ENCODE measurements at places on chromosomes 6 and 20. TPM values are rescaled to one million over a fixed set of nuclear protein-coding genes. Genes with fewer than 3 reads are reported as not detected.

SGK2 gene
- 2.9 TPM for total RNA-seq

HAO1 gene
- total RNA-seq = not detected

LY6G6F gene
- not detected for total RNA-seq

ULBP1 gene
- total RNA-seq = 0.48 TPM

PHACTR3 gene
- total RNA-seq = not detected

OSTM1 gene
- total RNA-seq = 10.1 TPM

CYP24A1 gene
- total RNA-seq = 0.08 TPM

TMEM170B gene
- 0.69 TPM for total RNA-seq

ANKRD66 gene
- not detected for total RNA-seq

- peak; percentile 93 for ATAC-seq
Measured at GRCh38 chr6:157527471-157527907, 146.5 kb downstream of the ZDHHC14 start.

DNA sequence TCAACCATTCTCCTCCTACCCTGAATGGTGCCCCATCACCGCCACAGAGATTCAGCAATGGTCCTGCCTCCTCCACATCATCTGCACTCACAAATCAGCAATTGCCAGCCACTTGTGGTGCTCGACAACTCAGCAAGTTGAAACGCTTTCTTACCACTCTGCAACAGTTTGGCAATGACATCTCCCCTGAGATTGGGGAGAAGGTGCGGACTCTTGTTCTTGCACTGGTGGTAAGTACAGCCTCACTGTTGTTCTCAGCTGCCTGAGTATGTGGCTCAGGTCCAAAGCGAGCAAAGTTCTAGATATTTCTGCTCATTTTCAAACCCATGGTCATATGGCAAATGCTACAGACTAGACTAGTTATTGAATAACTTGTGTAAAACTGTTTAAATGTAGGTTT is 51.0 kb upstream of the C20orf144 start:
- ATAC-seq = no peak

- ATAC-seq = no peak
Measured at GRCh38 chr6:100891079-100891478, 9.9 kb upstream of the ASCC3 start.

DNA sequence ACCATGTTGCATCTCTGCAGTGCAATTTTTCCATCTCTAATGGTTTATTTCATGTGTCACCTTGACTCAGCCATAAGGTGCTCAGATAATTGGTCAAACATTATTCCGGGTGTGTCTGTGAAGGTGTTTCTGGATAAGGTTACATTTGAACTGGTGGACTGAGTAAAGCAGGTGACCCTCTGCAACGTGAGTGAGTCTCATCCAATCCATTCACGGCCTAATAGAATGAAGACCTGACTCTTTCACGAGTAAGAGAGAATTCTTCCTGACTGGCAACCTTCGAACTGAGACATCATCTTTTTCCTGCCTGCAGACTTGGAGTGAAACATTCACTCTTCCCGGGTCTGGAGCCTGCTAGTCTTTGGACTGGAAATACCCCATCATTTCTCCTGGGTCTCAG is 77.1 kb upstream of the SLC22A23 start:
- no peak for ATAC-seq

DNA sequence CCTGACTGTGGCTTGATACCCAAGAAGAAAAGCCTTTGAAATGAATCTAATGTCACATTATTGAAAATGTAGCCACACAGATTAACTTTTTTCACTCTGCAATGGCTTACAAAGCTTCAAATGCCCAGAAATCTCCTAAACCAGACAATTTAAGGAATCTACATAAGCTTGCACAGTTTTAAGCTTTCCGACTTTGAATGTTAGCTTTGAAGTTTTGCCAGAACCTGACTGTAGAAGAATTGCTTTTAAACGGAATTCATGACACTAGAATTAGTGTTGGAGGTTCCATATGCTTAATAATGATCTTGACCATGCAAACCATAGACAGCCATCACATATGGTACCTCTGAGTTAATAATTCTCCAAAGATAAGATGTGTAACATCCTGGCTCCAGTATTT is 798.5 kb upstream of the EPHA7 start:
- ATAC-seq = no peak

DNA sequence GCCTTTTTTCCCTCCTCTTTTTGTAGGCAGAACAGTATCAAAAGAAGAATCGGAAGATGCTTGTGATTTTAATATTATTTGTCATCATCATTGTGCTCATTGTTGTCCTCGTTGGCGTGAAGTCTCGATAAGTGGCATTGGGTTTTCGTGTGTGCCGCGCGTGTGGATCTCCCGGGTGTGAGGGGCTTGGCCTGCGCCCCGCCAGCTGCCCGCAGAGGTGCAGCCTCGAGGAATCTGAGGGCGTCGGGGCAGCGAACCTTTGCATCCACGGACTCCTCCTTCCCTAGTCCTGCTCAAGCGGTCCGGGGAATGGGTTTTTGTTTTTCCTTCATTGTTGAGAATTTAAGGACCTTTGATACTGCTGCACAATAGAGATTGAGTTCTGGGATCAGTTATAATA is 16.4 kb upstream of the NPEPL1 start:
- no peak for ATAC-seq

DNA sequence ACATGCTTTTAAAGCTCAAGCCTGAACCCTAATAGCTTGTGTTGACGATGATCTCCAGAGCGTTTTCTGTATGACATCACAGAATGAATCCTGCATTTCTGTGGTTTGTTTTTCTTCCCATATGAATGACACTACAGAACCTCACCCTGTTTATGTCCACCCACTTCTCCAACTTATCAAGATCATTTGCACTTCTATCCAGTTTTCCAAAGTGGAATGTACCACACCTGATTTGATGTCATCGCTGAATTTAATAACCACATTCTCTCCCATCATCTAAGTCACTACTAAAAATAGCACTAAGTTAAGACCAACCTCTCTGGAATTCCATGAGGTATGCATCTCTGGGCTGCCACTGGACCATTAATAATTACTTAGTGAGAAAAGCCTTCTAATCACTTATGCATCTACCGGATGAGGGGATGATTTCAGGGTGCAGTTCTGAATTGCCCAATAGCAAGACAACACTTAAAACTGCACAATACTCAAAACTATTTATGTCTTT is 33.3 kb upstream of the CITED2 start:
- no peak for ATAC-seq

DNA sequence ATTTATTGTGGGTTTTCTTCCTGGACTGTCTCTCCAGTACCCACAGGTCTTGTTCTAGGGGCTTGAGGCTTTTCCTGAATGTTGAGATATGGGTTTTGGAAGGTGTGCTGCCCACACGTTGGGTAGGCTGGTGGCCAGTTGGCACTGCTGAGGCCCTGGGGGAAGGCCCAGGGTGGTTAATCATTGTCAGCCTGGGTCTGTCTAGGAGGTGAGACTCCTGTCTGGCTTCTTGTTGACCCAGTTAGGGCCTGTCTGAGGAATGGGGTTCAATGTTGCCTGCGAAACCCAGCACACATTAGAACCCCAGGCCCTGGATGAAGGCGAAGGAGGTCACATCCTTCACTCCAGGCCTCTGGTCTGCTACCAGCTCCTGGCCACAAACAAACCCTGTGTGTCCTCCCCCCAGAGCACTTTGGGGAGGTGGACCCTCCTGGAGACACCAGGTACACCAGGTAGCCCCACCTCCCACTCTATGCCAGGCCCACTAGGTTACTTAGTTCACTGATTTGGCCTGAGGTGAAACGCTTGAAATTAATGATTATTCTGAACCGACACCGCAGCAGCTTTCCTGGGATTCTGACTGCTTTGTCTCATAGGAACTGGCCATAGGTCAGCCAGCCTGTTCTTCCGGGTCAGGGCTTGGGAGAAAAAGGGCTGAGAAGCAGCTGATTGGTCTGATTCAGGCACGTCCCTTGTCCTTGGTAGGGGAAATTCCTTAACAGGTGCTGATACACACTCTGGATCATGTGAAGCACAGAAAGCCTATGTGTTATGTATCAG is 15.2 kb downstream of the DNMT3B start:
- ATAC-seq = no peak

- ATAC-seq = no peak
Measured at GRCh38 chr20:57241363-57241991, 25.0 kb downstream of the BMP7 start.

DNA sequence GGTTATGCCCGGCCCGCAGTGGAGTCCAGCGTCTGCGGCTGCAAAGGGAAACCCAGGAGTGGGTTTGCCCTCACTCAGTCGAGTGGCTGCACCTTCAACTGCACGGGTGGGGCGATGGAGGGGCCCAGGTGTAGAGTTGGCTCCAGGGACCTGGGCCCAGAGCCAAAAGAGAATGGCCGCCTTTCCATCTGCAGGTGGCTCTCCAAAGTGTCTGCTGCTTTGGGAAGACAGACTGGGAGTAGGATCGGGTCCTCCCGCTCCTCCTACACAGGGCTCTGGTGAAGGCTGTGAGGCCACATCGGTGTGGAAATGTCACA is 80.1 kb downstream of the PTPN1 start:
- no peak for ATAC-seq

DNA sequence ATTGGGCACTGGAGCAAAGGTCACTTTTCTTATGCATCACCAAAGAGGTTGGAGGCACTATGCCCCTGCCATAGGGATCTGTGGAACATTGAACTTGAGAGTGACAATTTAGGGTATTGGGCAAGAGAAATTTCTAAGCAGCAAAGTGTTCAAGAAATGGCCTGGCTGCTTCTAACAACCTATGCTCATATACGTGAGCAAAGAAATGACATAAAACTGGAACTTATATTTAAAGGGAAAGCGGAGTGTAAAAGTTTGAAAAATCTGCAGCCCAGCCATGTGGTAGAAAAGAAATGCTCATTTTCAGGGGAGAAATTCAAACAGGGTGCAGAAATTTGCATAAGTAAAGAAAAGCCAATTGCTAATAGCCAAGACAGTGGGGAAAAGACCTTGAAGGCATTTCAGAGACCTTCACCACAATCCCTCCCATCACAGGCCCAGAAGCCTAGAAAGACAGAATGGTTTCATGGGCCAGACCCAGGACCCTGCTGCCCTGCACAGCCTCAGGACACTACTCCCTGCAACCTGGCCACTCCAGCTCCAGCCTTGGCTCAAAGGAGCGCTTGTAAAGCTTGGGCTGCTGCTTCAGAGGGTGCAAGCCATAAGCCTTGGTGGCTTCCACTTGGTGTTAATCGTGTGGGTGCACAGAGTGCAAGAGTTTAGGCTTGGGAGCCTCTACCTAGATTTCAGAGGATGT is 24.4 kb downstream of the NCR2 start:
- ATAC-seq = no peak

DNA sequence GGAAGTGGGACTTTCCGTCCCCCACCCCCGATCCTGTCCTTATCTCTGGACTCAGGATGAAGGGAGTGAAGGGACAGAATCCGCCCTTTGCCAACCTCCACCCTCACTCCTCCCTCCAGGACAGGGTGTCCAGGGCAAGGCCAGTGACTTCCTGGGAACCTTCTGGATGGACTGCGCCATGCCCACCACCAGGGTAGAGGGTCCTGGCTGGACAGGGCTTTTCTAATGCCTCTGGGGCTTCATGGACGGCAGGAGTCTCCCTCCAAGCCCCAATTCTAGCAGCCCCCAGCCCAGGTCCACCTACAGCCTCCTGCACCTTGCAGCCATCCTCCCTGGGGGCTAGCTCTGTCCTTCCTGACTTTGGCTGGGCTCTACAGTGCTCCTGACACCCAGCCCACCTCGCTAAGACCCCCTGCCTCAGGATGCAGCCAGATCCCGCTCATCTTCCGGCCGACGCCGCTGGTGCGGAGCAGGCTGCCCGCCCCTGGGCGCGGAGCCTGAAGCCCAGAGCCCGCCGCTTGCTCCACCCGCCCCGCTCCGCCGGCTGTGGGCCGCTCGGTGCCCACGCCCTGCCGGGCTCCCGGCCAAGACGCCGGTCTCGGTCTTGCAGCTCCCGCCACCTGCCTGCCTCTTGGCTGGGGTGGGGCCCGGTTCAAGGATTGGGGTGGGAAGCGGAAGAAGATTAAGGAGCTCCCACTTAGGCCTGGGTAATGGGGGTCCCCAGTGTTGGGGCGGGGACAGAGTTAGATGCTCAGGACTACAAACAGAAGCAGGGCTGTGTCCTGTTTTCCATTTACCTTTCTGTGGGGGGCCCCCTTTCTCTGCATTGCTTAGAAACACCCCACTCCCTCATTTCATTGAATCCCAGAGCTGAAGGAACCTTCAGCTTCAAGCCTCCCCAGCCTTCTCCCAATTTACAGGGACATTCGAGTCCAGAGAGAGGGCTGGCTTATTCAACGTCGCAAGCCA is 72.8 kb downstream of the MDGA1 start:
- peak; percentile 23 for ATAC-seq

- no peak for ATAC-seq
Measured at GRCh38 chr6:159831373-159831679, 31.2 kb downstream of the PNLDC1 start.

GRCh38 chr6:157840776-157841175 is 17.7 kb downstream of the SNX9 start:
- ATAC-seq = no peak

DNA sequence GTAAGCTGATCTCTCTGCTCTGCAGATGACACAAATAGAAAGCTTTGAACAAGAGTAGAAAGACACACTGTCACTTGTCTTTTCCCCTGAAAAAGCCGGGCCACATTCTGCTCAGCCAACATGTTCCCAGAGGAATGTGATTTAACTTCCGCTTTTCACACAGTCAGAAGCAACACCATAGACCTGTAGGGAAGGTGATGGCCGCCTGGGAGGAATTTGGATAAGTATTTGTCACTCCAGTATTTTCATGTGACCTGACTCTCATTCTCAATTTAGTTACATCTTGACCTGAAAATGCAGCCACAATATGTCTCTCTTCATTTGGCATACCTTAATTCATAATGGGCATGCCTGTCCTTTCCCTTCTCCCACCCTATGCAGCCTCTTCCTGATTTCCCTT is 2.0 kb upstream of the GRM1 start:
- no peak for ATAC-seq

GRCh38 chr6:94300424-94301144 is 881.2 kb upstream of the EPHA7 start:
- no peak for ATAC-seq

DNA sequence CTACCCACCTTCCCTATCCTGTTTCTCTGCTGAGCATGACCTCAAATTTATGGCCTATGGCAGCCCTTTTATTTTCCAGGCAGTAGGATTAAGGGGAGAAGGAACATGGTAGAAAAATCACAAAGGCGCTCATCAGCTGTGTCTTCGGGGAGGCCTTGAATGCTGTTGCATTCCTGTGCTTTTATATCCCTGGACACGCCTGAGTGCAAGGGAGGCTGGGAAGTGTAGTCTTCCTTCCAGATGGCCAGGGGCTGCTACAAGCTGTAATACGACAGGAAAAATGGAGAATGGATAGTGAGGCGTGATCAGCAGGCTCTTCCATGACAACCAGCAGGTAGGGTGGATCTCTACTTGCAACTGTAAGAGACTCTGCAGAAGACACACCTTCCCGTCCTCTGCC is 210.9 kb upstream of the GGTLC1 start:
- no peak for ATAC-seq

- peak; percentile 67 for ATAC-seq
Measured at GRCh38 chr6:11767458-11767857, 11.1 kb downstream of the ADTRP start.

GRCh38 chr6:37319856-37320480 is 33.8 kb upstream of the RNF8 start:
- ATAC-seq = no peak

GRCh38 chr6:90490030-90490716 is 96.7 kb downstream of the MAP3K7 start:
- no peak for ATAC-seq

Data from activated T-helper 17 cell treated with anti-CD3 and anti-CD28 coated beads, Interleukin-2, amount 50 U/mL, for 72 hours (primary cell).